ENCODE measurements at places on chromosomes 7 and 10. TPM values are rescaled to one million over a fixed set of nuclear protein-coding genes. Genes with fewer than 3 reads are reported as not detected.

Gene SYT15
- not detected for total RNA-seq

Gene AKR1C4
- not detected for total RNA-seq

Gene CXCL12
- total RNA-seq: 0.12 TPM

Gene CYP2W1
- not detected for total RNA-seq

Gene MORN4
- 12.9 TPM for total RNA-seq

Gene ANXA8
- total RNA-seq: 0.69 TPM

Gene KIFBP
- 65.9 TPM for total RNA-seq

Gene SNCG
- 0.86 TPM for total RNA-seq
